SJSA1 (cell line): ENCODE measurements at places on chromosomes 11 and 22. TPM values are rescaled to one million over a fixed set of nuclear protein-coding genes. Genes with fewer than 3 reads are reported as not detected.

DNA sequence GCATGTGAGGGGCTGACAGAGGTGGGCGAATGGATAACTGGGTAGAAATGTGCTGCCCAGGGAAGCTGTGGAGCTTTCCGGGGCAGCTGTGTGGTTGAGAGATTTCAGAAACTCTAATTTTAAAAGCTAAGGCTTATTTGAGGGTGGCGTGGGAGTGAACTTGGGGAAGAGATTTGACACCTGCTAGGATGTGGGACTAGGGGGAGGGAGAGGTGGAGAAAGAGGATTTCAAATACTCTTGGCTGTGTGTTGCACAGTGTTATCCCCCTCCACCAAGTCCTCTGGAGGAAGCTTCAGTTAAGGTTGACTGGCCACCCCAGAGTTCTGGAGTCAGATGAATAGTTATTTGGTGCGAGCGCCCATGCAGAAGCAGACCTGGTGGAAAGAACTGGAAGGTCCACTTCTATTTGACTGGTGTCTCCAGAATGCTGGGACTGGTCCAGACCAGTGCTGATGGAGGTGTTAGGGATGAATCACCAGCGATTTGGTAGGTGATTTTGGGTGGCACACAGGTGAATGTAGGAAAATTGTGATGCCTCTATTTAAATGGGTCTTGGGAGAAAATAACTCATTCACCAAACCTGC is 72.8 kb upstream of the ALX4 start:
- no peaks in the 10 kb centered on the region for H3K36me3 ChIP-seq
- H3K27ac ChIP-seq, result no peak overlapping the region
- DNase-seq, result no peak
- peaks cover 11% of the 10 kb centered on the region for H3K27me3 ChIP-seq
- no peaks in the 10 kb centered on the region for H3K4me1 ChIP-seq

GRCh38 chr22:45019861-45020655 is 10.3 kb upstream of the PHF21B start:
- no peak for DNase-seq
- no peaks in the 10 kb centered on the region for H3K36me3 ChIP-seq
- no peak overlapping the region for H3K27ac ChIP-seq
- peaks cover 62% of the 10 kb centered on the region for H3K27me3 ChIP-seq

DNA sequence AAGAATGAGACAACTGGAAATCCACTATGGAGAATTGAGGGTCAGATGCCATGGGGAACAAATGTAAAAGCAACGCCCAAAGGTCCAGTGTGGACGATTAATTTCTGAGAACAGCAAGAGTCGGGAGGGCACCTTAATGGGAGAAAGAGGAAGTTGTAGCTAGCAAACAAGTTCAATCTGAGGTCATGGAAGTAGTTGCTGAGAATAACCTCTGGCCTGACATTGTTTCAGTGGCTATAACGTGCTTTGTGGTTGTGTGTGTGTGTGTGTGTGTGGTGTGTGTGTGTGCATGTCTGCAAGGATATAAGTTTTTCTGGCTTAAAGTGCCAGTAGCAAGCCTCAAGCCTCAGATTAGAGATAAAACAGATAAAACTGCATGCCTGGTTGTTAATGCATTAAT is 1630.1 kb upstream of the TENM4 start:
- no peaks in the 10 kb centered on the region for H3K4me1 ChIP-seq
- no peaks in the 10 kb centered on the region for H3K27me3 ChIP-seq
- H3K36me3 ChIP-seq, result no peaks in the 10 kb centered on the region
- H3K4me3 ChIP-seq, result no peak overlapping the region

GRCh38 chr11:3905080-3905953 is 49.9 kb downstream of the STIM1 start:
- H3K36me3 ChIP-seq, result no peaks in the 10 kb centered on the region
- H3K27me3 ChIP-seq, result no peaks in the 10 kb centered on the region
- peak; percentile 91 for DNase-seq
- H3K4me1 ChIP-seq, result peaks cover 37% of the 10 kb centered on the region
- no peak overlapping the region for H3K4me3 ChIP-seq

DNA sequence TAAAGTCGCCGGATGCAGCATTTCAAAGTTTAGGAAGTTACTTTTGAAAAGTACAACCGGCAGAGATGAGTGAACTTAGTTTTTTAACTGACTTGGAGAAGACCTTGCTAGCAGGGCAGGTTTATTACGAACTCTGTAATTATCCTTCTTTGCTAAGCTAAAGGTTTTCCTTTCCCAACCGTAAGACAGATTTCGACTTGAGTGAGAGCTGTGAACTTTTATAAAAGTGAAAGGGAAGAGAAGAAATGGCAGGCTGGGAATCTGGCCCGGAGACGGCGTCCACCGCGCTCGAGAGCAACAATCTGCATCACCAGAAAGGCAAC is 659 bp upstream of the TEAD1 start:
- H3K4me3 ChIP-seq, result peak overlapping the region; percentile 96
- H3K27me3 ChIP-seq, result no peaks in the 10 kb centered on the region
- H3K36me3 ChIP-seq, result peaks cover 30% of the 10 kb centered on the region
- DNase-seq, result no peak
- H3K27ac ChIP-seq, result peak overlapping the region; percentile 81

- H3K27me3 ChIP-seq, result no peaks in the 10 kb centered on the region
- no peak overlapping the region for H3K4me3 ChIP-seq
- no peak overlapping the region for H3K27ac ChIP-seq
These were observed 24.2 kb downstream of the RBX1 start for GRCh38 chr22:40975366-40975765.

DNA sequence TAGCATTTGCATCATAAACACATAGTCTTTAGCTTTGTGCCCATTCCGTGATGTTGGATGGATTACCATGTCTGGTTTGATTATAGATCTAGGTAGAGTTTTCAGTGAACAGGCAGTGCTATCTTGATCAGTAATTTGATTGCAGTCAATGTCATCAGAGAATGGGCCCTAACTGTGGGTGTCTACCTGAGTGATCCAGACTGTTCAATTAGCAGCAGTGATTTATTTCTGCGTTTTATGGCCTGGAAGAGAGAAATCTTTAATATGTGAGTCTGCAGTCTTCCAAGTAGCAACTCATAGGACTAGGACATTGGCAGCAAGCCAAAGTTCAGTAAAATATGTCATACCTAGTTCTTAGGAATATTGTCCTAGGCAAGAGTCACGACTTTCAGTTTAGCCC is 80.3 kb downstream of the CASP12 start:
- H3K4me1 ChIP-seq, result no peaks in the 10 kb centered on the region
- H3K4me3 ChIP-seq, result no peak overlapping the region
- no peak overlapping the region for H3K27ac ChIP-seq
- H3K27me3 ChIP-seq, result no peaks in the 10 kb centered on the region

GRCh38 chr11:48028914-48029680 is 48.7 kb downstream of the PTPRJ start:
- peaks cover 9% of the 10 kb centered on the region; the same call in 1 of the 2 replicates for H3K36me3 ChIP-seq
- H3K27me3 ChIP-seq, result no peaks in the 10 kb centered on the region
- DNase-seq, result no peak
- no peak overlapping the region for H3K4me3 ChIP-seq
- no peak overlapping the region for H3K27ac ChIP-seq
- H3K4me1 ChIP-seq, result peaks cover 11% of the 10 kb centered on the region

DNA sequence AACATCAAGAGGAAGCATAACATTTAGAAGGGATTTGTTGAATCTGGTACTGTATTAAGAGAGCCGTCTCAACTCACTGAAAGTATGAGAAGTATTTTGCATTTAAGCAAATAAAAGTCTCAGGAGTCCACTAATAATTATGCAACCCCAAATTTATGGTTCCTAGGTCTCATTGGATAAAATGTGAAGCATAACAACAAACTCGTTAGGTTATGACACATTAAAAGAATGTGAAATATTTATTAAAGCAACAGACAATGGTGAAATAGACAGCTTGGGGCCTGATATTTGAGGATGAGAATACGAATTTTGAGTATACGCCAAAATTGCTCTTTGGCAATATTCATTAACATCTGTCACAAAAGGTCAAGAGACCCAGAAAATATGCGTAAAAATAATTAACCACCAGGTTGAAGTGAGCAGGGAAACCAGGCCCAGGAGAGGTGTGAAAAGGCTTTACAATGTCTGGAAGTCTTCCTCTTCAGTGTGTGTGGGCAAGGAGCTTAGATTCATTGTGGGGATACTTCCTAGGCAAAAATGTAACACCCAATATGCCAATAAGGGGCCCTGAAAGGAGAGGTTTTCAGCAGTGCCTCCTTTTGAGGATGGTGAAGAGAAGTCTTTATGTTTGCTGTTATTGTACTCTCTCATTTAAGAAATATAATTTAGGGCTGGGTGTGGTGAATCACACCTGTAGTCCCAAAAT is 89.2 kb downstream of the FDX1 start:
- no peaks in the 10 kb centered on the region for H3K36me3 ChIP-seq
- no peak overlapping the region for H3K4me3 ChIP-seq
- no peak overlapping the region for H3K27ac ChIP-seq
- no peak for DNase-seq
- H3K27me3 ChIP-seq, result no peaks in the 10 kb centered on the region
- H3K4me1 ChIP-seq, result peaks cover under 1% of the 10 kb centered on the region; the same call in 1 of the 2 replicates

DNA sequence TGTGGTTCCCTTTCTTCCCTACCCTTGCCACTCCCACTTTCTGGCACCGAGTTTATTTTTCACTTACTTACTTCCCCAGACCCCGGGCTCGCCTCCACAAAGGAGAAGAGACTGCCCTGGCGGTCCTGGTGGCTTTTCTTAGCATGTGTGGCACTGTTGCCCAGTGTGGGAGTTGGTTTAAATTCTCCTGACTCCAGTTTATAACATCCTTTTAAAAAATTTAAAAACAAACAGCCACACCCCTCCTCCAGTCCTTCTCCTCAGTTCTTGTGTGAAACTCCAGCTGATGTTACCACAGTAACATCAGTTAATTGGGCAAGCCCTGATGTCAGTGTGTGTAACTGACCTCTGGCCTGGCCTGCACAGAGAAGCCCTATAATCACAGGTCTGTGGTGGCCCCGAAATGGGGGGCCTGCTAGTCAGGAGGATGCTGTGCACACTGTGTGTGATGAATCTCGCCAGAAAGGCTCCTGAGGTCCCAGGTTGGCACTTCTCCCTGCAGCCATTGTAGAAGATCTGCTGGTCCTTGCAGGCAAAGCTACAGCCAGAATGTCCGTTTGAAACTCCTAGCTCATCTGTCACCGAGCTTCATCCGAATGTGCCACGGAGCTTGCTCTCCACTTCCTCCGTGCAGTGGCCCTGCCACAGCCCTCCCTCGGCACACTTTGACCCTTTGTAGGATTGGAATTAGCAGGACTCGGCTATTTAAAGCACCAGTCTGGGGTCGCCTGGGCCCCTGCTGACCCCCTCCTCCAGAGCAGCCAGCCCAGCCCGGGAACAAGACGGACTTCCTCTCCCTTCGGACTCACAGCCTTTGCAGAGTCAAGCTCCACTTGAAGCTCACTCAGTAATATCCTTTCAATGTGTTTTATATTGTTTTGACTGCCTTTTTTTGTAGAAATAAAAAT is 7.6 kb downstream of the YDJC start:
- peaks cover 84% of the 10 kb centered on the region for H3K36me3 ChIP-seq
- H3K27ac ChIP-seq, result no peak overlapping the region
- no peaks in the 10 kb centered on the region for H3K27me3 ChIP-seq
- H3K4me1 ChIP-seq, result peaks cover 8% of the 10 kb centered on the region
- DNase-seq, result no peak

DNA sequence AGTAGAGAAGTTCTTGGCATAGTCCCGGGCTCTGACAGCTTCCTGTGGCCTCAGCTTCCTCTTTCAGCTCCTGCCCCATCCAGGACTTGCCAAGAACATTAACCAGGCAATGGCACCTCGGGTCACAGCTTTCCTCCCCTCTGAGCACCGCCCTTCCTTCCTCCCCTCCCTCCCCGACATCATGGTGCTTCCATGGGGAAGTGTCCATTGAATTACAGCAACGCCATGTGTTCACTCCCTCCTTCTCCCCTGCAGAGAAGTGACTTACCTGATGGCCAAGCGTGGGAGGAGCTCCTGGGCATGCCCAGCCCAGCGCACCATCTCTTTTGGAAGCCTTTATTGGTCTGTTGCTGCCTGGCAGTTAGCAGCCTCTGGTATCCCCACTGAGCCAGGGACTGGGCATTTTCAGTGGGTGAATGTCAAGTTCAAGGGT is 25.8 kb upstream of the DAGLA start:
- no peaks in the 10 kb centered on the region for H3K36me3 ChIP-seq
- no peaks in the 10 kb centered on the region; the same call in 1 of the 2 replicates for H3K4me1 ChIP-seq
- no peak for DNase-seq
- H3K27me3 ChIP-seq, result peaks cover 24% of the 10 kb centered on the region
- no peak overlapping the region for H3K4me3 ChIP-seq

DNA sequence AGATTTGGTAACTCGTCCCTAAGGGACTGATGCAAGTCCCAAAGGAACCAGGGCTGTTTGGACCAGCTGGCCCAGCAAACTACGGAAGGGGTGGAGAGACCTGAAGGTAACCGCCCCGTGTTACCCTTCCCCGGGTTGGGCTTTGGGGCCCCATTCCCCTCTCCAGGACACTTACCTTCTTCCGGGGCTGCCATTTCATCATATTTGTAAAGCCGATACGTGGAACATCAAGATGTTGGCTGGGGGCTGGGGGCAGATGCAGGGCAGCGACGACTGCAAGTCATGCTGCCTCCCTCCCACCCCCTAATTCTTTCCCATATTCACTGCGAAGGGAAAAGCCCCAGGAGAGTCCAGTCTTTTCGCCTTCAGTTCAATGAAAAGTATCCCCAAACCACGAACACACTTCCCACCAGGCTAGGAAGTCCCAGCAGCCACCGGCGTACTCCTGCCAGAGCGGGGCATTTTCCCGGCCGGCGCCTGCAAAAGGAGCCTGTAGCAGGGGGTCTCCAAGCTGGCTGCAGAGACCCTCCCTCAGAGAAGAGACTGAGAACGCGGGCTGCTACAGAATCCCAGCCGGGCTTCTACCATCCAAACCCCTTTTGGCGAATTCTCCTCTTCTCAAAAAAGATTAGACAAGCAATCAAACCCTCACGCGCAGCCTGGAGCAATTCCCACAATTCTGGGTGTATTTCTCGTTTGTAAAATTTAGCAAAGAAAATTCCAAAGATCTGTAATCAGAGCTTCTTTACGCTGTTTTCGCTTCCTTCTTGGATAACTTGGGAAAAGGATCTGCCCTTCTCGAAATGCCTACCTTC is 236.7 kb downstream of the TTC28 start:
- H3K4me1 ChIP-seq, result peaks cover 15% of the 10 kb centered on the region
- H3K27ac ChIP-seq, result no peak overlapping the region
- DNase-seq, result peak; percentile 10
- H3K36me3 ChIP-seq, result no peaks in the 10 kb centered on the region
- peaks cover 13% of the 10 kb centered on the region for H3K27me3 ChIP-seq

- no peaks in the 10 kb centered on the region; the same call in 1 of the 2 replicates for H3K27me3 ChIP-seq
- no peaks in the 10 kb centered on the region for H3K36me3 ChIP-seq
- H3K27ac ChIP-seq, result no peak overlapping the region
- no peaks in the 10 kb centered on the region for H3K4me1 ChIP-seq
- no peak overlapping the region for H3K4me3 ChIP-seq
These were observed 1447.5 kb downstream of the BRD1 start for GRCh38 chr22:48380016-48380665.

GRCh38 chr11:133560472-133560855 is 28.2 kb upstream of the OPCML start:
- no peaks in the 10 kb centered on the region for H3K27me3 ChIP-seq
- H3K4me3 ChIP-seq, result no peak overlapping the region
- DNase-seq, result no peak
- no peak overlapping the region for H3K27ac ChIP-seq
- no peaks in the 10 kb centered on the region for H3K36me3 ChIP-seq

SYT13 gene
- not detected in 2 replicates for total RNA-seq

MAJIN gene
- total RNA-seq, result not detected in 2 replicates

LMO2 gene
- total RNA-seq, result 0.31 TPM in 1 of 2 replicates, not detected in the other

KLHDC7B gene
- total RNA-seq, result 0.11 and 0.66 TPM in 2 replicates

ZC3H12C gene
- total RNA-seq, result 4.6 and 6.4 TPM in 2 replicates
